ENCODE measurements at places on chromosomes 5 and 9.

GRCh38 chr5:135551593-135552447 is 16.1 kb upstream of the NEUROG1 start:
- DNase-seq: peak; percentile 37

DNA sequence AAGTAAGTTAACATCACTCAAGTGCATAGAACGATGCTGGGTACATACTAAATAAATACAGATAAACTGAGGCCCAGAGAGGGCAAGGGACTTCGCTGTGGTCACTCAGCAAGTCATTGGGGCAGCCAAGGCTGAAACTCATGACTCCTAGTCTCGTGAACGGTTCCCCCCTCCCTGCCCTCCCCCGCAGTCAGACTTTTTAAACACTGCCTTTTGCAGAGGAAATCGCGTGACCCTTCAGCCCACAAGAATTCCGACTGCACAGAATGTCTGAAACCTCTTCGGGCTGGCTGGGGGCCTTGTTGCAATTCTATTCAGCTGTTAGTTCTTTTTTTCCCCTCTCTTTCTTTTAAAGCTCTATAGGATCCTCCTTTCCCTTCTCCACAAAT is 28.1 kb downstream of the NEK6 start:
- DNase-seq: peak; percentile 88

GRCh38 chr9:136058801-136059302 is 36.2 kb downstream of the NACC2 start:
- no peak for DNase-seq

GRCh38 chr5:5040712-5041111 is 99.4 kb upstream of the ADAMTS16 start:
- no peak for DNase-seq

DNA sequence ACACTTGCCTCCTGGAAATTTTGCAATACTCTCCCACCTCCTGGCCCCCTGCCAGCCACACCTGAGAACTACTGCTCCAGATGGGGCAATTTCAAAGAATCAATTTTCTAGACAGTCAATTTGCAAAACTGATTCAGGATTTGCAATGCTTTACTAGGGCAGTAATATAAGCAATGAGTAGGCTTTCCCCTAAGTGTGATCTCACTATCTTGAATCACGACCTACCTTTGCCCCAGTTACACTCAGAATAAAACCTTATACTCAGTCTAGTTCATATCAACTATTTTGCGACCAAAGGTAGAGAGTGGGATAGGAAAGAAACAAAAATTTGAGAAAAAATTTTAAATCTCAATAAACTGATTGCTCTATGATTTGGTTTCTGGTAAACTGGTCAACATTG is 54.4 kb downstream of the DROSHA start:
- DNase-seq: no peak

GRCh38 chr9:79877943-79878602 is 306.3 kb downstream of the TLE4 start:
- DNase-seq: no peak

- no peak for DNase-seq
Observed at GRCh38 chr9:75039801-75040200, 11.7 kb upstream of the CARNMT1 start.

DNA sequence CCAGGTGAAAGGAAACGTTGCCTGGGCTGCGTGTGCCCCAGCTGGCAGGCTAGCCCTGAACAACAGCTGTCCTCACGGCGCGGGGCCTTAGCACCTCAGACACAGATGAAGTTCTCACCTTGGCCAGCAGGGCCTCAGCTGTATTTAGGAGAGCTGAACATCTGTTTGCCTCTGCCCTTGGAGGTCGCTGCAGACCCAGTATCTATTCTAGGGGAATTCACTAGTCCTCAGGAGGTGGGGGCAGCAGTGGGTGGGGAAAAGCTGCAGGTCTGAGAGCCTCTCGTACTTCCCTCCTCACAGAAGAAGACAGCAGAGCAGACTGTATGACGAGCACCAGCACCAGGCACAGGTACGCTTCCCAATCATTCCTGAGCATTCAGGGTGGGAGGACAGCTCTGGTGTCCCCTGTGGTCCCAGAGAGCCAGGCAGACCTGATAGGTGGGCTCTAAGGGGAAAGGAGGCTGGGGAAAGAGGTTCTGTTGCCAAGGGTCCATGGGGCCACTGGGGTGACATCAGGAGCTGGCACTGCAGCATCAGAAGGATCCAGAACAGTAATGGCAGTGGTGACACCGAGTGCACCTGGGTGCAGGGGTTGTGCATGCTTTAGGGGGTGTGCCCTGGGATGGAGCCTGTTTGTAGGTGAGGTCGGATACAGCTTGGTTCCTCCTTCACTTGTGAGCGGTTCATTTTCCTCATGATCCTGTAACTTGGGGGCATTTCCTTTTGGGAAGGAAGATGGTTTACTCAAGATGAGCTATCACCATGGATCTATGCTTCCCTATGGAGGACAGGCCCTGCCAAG is 13.8 kb downstream of the CD74 start:
- DNase-seq: no peak

- DNase-seq: no peak
Observed at GRCh38 chr5:916441-917293, 24.0 kb downstream of the TRIP13 start.

DNA sequence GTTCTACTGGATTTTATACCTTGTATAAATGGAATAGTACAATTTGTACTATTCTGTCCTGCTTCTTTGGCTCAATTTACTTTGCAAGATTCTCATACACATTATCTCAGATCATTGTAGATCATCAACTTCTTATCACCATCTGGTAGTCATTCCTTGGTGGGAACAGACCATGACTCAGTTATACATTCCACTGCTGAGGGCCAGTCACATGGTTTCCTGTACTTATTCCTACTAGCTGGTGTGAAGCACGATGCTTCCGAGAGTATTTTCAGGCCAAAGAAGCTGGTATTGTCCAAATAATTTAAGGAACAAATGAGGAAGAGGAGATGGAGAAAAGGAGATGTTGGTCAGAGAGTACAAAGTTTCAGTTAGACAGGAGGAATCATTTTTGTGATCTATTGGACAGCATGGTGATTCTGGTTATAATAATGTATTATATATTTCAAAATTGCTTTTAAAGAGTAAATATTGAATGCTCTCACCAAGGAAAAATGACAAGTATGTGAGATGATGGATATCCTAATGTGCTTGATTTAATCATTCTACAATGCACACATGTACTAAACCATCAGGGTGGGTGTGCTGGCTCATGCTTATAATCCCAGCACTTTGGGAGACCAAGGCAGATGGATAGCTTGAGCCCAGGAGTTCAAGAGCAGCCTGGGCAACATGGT is 124.1 kb downstream of the SYK start:
- DNase-seq: peak; percentile 95

DNA sequence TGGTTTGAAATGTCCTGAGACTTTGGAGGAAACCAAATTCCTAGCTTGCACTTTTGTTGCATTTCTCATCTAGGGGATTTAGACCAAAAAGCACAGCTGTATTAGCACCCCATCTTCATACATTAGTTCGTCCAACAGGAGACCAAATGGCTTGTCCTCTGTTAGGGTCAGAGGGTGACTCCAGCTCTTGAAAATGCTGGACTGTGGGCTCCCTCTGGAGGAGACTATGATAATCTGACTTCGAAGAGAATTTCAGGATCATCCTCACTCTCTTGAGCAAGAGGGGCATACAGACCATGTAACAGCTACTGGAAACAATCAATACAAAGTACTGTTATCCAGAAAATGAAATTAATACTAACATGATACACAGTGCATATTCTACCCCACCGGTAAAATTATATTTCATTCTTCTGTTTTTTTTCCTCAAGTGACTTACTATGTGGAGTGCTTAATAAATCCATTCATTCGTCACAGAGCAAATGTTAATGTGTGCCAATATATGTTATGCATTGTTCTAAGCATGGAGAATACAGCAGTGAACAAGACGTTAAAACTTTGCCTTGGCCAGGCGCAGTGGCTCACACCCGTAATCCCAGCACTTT is 63.7 kb upstream of the PPP2CA start:
- DNase-seq: peak; percentile 69

DNA sequence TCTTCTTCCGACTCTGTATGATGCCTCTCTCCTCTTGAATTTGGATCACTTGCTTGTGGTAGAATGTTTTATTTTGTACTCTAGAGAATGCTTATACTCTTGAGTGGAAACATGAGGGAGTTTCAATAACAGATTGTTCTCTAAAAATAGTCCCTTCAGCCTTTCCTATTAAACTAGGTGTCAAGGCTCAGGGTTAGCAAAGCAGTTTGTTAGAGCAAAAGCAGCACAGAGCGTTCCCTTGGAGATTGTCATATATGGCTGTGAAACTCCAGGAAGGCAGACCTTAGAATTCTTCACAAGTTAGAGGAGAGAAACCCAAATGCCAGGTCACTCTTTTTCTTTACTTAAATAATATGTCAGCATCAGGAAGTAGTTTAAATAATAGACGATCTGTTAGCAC is 33.0 kb downstream of the MAMDC2 start:
- DNase-seq: no peak
